ENCODE measurements at places on chromosomes 16 and 17.

GRCh38 chr16:47599512-47599911 is 138.4 kb downstream of the PHKB start:
- no peak for DNase-seq

DNA sequence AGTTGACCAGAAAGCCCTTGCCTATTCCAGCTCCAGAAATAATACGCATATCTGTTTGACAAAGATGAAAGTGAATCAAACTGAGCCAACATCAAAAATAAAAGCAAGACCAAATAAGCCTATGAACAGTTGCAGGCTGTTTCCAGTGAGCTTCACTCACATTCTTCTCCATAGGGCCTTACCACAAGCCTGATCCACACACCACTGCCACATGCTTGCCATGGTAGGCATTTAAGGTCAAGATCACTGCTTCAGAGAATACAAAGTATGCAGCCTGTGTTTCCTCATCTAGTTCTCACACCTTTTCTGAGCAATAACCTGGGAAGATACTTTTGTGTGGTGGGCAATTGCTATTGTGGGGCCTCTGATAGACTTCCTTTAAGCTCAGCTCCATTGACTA is 1060.2 kb downstream of the CDH11 start:
- DNase-seq = no peak

- no peak for DNase-seq
Measured at GRCh38 chr16:81997738-81998137, 13.5 kb downstream of the SDR42E1 start.

DNA sequence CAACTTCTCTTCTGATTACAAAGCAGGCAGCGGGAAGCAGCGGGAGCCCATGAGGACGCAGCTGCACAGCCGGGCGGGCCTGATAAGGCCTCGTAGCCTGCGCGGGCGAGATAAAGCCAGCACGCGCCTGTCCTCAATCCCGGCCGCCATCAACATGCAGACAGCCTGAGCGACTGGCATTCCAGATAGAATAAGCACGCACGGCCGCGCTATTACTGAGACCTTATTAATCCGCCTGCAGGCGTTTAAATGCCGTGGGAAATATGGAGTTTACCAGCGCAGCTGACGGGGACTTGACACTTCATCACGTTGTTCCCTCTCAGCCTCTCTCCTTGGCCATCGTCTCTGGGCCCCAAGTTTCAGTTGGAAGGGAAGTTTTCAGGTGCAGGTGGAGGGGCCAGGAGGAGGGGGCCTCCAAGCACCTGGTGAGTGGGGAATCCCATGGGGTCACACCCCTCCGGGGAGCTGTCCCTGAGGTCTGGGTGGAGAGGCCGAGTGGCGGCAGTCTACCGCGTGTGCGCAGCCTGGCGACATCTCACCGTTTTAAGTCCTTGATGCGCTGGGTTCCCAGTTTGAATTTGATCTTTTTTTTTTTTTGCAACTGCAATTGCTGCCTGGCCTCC is 27.3 kb upstream of the CBFA2T3 start:
- no peak for DNase-seq

GRCh38 chr16:66344533-66345145 is 21.9 kb upstream of the CDH5 start:
- DNase-seq = peak; percentile 22

- DNase-seq = no peak
Measured at GRCh38 chr17:56424543-56425044, 168.9 kb upstream of the NOG start.

- no peak for DNase-seq
Measured at GRCh38 chr17:75899767-75900468, 3.2 kb upstream of the TRIM65 start.

DNA sequence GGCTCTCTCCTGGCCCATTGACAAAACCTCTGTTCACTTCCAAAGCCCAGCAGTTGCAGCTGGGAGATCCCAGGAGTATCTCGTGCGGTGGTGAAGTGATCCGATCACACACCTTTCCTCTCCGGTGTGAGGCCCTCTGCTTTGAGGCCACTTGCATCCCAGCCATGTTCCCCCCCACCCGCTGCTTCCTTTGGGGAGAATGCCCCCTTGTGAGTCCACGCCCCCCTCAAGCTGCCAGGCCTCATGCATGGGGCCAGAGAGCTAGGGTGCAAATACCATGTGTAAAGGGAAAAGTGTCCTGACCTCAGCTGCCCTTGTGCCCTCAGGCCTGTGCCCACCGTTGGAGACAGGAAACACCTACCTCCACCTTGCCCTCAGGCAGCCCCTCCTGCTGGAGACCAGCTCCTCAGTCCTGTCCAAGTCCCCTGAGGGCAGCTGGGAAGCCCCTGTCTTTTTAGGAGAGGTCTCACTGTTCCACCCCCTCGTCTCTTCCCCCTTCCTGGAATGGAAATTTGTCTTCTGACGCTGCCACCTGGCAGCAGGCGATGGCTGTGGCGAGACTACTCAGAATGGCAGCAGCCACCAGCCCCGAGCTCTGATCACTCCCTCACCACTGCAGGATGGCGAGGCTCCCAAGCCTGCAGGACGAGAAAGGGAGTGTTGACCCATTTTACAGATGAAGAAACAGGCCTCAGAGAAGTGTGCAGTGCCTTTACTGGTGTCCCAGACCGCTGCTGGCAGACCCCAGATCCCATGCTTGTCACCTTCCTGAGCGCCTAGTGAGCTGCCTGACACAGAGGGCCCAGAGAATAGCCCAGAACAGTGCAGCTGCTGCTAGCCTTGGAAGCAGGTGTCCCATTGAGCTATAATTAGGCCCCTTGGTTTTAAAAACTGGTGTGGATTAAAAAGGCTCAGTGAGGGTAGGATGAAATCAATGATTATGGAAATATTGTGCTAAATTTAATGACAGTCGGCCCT is 120.6 kb upstream of the CACNG5 start:
- no peak for DNase-seq

DNA sequence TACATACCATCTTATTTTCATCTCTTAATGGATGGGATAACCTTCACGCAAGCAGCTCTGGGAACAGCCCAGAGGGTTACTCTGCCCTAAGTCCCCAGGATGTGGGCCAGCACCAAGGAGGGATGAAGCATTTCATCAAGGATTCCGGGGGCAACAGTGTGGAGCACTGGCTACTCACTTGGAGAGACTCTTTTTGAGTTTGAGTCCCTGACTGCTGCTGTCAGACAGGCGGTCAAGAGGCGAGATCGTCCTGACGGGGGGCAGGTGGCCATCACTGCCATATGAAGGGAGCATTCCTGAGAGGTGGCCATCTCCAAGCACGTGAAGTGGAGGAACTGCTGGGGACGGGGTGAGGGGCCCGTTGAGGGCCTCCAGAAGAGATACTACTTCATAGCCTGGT is 18.1 kb upstream of the FOXJ1 start:
- DNase-seq = no peak

DNA sequence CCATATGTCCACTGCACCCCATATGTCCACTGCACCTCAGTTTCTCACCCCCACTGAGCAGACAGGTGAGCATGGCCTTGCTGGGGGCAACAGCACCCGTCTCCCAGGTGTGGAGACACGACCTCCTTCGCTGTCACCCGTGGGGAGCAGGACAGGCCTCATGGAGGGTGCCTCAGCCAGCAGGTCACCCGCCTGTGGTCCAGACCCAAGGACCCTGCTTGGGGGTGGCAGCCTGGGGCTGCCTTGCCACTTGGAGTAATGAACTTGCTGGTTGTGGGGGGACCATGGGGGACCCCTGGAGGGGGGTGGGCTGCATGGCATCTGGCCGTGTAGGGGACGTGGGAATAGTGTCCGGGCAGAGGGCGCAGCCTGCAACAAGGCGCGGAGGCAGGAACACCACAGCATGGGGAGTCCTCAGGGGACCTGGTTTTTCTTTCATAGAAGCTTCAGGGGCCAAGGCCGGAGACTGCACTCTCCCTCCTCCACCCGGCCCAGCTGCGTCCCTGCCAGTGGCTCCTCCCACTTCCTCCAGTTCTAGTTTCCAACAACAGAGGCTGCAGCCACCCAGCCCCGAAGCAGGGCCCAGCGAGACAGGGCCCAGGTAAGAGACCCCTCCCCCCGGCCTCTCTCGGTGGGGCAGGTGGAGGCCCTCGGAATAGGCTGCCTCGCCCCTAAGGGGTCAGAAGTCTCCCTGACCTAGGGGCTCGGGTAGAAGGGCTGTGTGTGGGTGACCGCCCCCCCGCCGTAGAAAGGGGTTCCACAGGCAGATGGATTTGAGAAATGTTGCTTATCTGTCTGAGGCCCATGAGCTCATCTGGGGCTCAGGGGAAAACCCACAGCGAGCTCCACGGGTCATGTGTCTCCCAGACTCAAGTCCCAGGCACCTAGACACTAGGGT is at the start of gene NHLRC4:
Gene NHLRC4, plus strand, starts transcription at position 531 of the 898 bp plus-strand sequence. CDS start 1,043 bp downstream, outside the sequence.
- no peak for DNase-seq

DNA sequence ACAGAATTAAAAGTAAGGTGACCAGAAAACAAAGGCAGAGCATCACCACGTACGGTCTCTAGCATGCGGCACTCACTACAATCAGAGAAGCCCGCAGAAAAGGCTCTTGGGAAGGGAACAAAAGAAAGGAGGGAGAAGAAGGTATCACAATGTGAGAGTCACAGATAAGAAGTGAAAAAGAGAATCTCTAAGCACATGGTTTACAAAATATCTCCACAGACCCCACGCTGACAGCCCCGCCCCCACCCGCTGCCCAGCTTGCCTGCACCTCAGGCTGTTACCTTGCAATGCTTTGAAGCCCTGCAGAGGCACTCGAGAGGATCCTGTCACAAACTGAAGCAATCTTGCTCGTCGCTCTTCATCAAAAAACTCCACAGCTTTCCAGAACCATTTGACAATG is 40.5 kb downstream of the CEP95 start:
- no peak for DNase-seq

DNA sequence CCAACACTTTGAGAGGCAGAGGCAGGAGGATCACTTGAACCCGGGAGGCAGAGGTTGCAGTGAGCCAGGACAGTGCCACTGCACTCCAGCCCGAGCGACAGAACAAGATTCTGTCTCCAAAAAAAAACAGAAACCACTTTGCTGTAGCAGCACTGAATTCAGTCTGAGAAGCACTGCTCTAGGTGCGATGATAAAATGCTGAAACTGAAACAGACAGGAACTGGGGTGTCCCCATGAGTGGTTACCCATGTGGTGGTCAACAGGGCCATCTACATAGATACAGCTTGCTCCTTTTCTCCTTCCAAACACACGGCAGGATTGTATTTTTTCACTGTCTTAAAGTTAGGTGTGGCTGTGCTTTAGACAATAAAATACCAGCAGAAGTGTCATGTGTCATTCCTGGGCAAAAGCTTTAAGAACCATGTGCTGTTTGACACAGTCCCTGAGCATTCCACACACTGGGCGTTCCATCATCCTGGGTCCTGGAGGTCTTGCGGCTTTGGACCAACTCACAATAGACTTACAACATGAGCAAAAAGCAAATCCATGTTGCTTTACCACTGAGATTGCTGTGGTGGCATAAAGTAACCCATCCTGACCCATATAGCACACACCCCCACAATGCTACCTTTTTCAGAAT is 11.5 kb downstream of the GAS7 start:
- no peak for DNase-seq

GRCh38 chr16:734208-734980 is 6.4 kb downstream of the CIAO3 start:
- no peak for DNase-seq

DNA sequence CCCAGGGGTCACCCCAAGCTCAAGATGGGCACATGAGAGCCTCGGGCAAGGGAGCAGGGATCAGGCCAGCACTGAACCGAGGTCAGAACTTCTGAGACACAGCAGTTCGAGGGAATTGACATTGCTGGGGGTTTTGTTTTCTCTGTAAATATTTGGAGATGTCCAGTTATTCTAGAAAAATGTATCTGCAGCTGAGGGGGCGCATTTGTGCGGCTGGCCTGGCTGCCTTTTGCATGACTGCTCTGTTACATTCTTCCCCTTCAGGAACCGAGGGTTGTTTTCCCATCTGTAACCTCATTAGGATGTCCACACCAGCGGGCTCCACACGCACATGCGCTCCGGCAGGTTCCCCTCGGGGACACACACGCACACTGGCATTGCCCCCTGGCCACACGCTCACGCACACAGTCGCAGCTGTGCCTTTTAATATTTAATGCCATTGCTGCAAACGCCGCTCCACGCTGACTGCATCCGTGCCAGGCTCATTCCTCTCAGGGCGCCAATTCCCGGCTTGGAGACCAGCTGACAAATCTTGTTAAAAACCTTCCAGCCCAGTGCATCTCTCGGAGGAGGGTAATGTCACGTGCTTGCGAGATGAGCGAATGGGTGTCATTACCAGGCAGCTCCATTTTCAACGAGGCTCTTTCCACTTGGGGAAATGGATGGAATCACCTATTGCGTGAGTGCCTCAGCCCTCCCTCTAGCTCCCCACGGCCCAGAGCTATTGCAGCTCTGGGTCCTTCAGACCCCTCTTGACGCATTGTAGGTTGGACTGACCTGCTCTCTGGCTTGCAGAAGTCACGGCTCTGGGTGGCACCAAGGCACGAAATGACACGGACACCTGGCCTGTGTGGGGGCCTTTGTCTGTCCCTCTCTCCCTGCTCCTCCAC is 13.1 kb downstream of the CCR7 start:
- no peak for DNase-seq

GRCh38 chr17:68437979-68438822 is 19.1 kb downstream of the WIPI1 start:
- no peak for DNase-seq

DNA sequence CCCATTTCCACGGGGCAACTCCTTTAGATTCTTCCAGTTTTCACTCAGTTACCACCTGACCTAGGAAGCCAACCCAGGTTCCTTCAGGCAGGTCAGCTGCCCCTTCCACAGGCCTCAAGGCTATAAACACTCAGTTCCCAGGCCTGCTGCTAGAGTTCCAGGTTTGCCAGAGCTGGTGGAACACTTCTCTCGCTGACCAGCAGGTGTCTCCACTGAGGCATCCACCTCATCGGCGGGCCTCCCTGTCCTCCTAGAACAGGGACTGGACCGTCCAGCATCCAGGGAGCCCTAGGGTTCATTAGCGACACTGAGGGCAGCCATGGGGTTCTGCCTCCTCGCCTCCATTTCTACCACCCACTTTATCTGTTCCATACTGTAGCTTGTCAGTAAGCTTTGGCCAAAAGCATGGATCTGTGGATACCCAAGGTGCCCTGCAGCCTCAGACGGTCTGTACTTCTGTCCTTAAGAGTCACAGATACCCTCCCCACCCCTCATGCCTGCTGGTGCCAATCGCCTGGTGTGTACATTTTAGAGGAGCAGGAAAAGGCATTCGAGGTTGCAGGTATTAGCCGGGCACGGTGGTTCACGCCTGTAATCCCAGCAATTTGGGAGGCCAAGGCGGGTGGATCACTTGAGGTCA is 29.0 kb downstream of the PIMREG start:
- peak; percentile 65 for DNase-seq

- no peak for DNase-seq
Measured at GRCh38 chr16:4323845-4324488, 8.1 kb downstream of the GLIS2 start.

DNA sequence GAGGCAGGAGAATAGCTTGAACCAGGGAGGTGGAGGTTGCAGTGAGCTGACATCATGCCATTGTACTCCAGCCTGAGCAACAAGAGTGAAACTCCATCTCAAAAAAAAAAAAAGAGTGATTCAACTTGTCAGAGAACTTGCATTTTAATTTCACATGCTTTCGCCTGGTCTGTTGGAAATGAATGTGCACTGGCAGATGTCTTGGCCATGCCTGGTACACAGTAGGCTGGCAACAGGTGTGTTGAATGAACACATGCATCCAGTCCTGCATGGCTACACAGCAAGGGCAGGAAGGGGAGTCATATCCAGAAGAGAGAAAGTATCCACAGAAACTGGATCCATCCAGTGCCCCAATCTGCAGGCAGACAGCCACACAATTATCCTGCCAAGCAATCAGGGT is 11.5 kb downstream of the COG4 start:
- DNase-seq = no peak

- DNase-seq = no peak
Measured at GRCh38 chr17:48612854-48613691, 2.0 kb downstream of the HOXB8 start.
